Endodermal cell (in vitro differentiated cells): ENCODE measurements at places on chromosomes 5 and 9. TPM values are rescaled to one million over a fixed set of nuclear protein-coding genes. Genes with fewer than 3 reads are reported as not detected.

DNA sequence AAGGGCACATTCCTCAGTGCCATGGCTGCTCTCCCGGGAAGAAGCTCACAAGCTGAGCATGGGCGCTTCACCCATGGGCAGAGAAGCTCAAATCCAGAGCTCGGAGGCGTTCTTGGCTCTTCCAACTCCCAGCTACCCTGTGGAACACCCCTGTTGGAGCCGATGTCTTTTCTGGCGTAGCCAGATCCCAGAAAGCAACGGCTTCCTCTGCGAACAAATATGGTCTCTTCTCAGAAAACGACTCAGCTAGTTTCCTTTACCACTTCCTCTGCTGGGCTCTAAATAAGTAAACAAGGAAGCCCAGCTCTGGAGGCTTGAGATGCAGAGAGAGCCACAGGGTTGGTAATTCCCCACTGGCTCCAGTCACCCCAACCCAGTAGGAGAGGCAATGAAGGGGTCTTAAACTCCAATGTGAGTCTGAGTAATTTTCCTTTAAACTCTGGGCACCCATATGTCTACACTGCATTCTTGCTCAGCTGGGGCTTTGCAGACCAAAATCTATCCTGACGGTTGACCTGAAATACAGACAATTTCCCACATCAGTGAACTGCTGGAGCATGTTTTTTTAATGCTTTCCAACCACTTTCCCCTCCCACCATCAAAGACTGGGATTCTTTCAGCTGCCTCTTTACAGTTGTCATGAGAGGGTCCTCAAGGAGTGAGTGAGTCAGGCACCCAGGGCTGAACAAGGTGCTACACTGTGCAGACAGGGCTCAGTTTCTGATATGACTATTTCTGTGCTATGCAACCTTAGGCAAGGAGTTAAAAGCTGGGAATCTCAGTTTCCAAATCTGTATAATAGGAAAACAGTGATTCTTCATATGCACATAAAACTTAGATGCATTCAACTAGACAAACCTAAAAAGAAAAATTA, at the start of gene LCP2:
TSS of gene LCP2 (minus strand) at position 189 of the 874 bp plus-strand sequence. CDS start at position 23, 166 bp downstream.
- no peak for DNase-seq

GRCh38 chr9:132199056-132199455, 37.2 kb downstream of the NTNG2 start:
- no peak for DNase-seq

- no peak for DNase-seq
Measured at GRCh38 chr5:109479260-109479860, 69.6 kb upstream of the PJA2 start.

- DNase-seq = peak; percentile 81
Measured at GRCh38 chr9:121278477-121279261, 10.7 kb downstream of the GSN start.

DNA sequence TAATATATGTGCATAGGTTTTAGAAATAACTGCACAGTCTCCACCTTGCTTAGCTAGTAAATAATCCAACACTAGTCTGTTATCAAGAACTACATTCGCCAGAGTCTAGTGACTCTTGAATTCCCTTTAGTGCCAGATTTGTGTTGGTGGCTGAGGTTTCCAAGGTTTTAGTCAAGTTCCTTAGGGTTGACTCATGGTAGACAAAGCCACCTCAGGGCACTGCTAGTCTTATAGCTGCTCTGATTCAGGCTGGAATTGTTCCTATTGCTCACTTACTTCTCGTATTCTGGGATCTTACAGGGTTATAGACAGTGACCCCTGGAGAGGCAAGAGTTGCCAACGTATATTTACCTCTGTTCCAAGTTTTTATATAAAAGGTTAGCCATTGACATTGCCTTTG, 1369.8 kb upstream of the CDH9 start:
- no peak for DNase-seq

DNA sequence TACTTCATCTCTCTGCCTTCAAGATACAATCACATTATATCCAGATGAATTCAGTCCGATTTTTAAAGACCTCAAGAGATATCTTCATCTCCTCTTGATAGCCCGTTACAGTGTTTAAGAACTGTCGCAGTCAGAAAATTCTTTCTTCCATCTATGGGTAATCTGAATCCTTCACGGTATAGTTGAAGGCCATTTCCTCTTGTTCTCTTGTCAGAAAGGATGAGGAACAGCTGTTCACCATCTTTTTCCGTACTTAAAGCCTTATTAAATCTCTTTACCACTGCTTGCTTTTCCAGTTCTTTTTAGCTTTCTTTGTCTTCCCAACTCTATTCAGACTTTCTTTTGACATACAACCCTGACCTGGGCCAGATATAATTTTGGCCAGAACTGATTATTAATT, 121.8 kb downstream of the XRCC4 start:
- no peak for DNase-seq

The C5orf34 gene
- 9.0 to 13.0 TPM (median 10.3 TPM) in 3 replicates for total RNA-seq
